ENCODE measurements at places on chromosomes 2 and 18.

DNA sequence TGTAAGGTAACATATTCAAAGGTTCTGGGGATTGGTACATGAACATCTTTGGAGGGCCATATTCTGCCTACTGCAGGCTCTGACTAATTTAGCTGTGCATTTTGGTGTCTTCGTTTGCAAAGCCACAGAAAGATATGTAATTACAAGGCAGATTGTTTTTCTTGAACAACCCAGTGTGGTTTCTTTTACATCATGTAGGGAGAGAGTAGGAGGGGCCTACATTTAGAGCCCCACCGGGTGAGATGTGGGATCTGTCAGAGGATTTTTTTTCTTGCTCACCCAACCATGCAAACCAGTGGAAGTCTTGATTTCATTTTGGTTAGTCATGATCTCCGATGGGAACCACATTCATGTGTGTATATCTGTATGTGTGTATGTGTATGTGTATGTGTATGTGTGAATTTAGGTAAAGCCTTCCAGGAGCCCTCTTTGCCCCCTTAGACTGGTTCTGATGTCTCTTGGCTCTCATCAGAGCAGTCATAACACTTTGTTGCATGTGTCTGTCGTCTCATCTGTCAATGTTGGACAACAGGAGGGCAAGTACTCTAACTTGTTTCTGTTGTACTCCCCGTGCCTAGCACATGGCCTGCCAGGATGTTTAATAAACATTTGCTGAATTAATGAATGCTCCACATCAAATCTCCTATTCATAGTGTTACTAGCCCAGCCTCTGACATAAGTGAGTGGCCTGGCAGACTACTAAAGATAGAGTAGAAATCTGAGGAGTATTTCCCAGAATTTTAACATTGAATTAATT is 239.9 kb downstream of the MTX2 start:
- peak; percentile 9 for DNase-seq

DNA sequence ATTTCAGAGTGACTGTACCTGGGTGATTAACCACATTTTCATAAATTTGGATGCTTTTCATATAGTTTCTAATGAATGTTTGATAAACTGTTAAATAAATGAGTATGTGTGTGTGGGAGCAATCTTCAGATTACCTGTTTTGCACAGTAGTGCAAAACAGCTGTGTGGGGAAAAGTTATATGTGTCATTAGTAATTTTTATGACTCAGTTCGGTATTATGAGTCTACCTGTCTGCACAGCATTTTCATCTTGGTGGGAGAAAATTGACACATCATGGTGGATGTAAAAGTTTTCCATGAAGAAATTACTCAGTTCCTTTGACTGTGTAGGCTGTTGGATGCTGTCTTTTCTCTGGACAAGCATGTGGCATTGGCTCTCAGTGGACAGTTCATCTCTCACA is 43.8 kb downstream of the LTBP1 start:
- no peak for DNase-seq

DNA sequence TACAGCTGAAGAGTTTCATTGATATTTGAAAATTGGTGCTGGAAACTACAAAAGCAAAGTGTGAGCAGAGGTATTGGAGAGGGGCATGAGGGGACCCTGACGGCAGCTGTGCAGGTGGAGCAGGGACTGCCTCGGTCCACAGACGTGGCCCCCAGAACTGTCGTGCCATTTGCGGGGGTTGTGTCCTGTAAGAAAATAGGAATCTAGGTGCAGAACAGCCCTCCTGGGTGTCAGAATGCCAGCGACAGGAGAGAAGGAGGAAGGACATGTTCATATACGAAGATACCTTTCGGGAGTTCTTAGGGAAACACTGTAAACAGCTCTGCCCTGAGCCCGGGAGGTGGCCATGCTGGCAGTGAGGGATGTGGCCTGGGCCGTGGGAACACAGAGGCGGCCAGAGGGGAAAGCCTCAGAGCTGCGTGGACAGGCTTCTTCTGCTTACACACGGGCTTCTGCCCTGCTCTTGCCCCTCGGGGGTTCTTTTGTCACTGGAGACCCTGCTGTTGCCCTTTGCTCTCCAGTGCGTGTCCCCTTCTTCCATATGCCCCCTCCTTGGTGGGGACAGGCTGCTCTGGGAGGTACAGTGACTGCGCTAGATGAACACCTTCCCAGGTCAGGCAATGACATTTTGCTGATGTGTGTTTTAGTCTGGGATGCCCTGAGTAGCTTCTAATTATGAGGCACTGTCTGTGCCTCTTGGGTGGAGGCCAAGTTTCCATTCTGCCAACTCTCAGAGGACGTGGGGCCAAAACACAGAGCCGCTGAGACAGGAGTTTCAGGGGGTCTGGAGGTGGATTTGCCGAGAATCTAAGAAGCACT is 81.9 kb upstream of the TXNDC2 start:
- peak; percentile 69 for DNase-seq

GRCh38 chr2:205280596-205281236 is 401.6 kb upstream of the NRP2 start:
- DNase-seq = no peak

GRCh38 chr2:133624551-133624950 is 56.3 kb upstream of the NCKAP5 start:
- no peak for DNase-seq

GRCh38 chr18:79046522-79046921 is 22.7 kb upstream of the ATP9B start:
- no peak for DNase-seq

- DNase-seq = no peak
Measured at GRCh38 chr2:203656522-203657287, 49.7 kb upstream of the CD28 start.

- no peak for DNase-seq
Measured at GRCh38 chr18:44180683-44181082, 500.0 kb upstream of the SETBP1 start.

GRCh38 chr18:23194155-23194996 is 59.1 kb downstream of the CABLES1 start:
- DNase-seq = no peak

GRCh38 chr2:157312866-157313486 is 12.6 kb downstream of the ERMN start:
- no peak for DNase-seq

DNA sequence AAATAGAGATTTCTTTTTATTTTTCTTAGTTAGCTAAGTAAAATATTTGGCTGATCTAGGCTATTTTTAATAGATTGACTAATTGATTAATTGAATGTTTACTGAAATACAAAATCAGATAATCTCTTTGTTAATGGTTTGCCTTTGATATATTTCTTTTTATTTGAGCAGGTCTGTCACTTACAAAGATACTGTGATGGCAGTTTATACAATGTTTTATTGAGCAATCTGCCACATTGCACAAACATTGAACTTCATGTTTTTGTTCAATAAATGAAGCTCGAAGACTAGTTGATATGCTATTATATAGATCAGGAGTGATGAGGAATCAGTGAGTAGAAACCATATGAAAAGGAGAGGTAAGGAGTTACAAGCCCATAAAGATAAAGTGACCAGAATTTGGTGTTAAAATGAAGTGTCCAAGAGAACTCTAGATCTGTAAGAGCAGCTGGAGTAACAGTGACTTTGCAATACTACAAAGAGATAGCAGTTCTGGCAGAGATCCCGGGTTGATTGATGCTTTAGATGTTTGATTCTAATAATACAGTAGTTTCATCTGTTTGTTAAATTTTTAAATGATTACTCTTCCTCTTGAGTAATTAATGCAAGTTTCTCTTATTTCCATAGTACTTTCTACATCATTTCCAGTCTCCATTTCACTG is 574.2 kb downstream of the CCDC85A start:
- no peak for DNase-seq

DNA sequence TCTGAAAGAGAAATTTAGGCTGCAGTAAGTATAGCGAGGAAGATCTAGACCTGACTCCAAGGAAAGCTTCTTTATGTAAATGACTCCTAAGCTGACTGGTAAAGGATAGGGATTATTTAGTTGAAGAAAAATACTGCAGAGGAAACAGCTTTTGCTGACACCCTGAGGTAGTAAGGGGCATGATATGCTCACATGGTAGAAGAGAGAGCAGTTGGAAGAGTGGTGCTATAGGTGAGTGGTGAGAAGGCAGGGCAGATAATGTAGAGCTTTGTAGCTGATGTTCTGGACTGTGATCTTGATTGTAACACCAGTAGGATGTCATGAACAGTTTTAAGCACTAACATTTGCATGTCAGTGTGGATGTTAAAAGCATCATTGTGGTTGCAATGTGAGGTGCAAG is 639.1 kb upstream of the SLC39A10 start:
- no peak for DNase-seq

DNA sequence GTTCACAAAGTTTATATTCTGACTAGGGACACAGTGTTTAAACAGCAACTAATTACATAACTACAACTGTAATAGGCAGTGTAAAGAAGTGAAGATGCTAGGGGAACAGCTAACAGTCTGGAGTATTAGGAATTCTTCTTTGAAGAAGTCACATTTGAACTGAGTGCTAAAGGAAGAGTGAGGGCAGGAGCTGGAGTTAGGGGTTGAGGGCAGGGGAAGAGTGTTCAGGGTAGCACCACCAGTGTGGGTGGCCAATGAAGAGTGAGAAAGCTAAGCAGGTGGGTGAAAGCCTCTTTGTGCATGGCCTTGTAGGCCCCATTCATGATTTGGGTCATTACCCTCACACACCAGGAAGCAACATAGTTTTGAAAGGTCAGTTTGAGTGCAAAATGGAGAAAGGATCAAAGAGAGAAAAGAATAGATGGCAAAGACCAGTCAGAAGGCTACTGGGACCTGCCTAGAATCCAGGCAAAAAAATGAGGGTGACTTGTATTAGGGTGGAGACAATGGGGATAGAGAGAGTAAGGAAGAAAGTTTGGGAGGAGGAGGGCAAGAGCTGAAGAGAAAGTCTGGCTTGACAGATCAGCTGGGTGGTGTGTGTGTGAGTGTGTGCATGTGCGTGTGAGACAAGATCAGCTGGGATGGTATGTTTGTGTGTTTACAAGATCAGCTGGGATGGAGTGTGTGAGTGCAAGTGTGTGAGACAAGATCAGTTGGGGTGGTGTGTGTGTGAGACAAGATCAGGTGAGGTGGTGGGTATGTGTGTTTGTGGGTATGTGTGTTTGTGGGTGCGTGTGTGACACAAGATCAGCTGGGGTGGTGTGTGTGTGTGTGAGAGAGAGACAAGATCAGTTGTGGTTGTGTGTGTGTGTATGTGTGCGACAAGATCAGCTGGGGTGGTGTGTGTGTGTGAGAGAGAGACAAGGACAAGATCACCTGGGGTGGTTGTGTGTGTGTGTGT is 43.6 kb upstream of the AGPS start:
- DNase-seq = no peak

DNA sequence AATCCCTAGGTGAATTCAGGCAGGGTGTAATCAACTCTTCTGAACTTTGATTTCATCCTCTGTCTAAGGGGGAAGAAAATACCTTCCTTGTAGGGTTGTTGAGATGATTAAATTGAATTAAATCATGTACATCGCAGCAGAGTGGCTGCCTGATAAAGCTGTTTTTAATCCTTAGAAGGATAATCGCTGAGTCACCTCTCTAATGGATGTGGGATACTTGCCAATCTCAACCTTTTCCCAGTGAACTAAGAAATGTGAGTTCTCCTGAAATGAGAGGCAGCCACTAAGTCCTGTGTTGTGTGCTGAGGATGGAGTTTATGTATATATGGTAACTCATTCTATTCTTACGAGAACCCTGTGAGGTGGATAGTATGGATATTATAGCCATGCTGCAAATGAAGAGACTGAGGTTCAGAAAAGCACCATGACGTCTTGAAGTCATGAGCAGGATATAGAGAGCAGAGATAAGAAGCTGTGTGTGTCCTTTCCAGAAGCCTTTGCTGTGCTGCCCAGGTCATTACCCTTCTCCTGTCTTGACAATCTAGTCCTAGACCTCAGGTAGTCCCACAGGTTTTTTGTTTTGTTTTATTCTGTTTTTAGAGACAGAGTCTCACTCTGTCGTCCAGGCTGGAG is 93.3 kb downstream of the HNRNPLL start:
- DNase-seq = peak; percentile 11

DNA sequence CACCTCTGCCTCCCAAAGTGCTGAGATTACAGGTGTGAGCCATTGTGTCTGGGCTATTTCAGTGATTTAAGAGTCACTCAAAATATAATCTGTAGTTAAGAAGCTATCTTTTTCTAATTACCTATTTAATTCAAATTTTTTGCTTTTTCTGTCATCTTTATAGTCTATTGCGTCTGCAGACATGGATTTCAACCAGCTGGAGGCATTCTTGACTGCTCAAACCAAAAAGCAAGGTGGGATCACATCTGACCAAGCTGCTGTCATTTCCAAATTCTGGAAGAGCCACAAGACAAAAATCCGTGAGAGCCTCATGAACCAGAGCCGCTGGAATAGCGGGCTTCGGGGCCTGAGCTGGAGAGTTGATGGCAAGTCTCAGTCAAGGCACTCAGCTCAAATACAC is 95.1 kb downstream of the COMMD1 start:
- DNase-seq = no peak

Measured in NCI-H2171 (cell line).